HS-5 (cell line): ENCODE measurements at places on chromosomes 5 and 9.
A peak's percentile ranks its signal among the peaks of the same experiment; 100 is the strongest.

DNA sequence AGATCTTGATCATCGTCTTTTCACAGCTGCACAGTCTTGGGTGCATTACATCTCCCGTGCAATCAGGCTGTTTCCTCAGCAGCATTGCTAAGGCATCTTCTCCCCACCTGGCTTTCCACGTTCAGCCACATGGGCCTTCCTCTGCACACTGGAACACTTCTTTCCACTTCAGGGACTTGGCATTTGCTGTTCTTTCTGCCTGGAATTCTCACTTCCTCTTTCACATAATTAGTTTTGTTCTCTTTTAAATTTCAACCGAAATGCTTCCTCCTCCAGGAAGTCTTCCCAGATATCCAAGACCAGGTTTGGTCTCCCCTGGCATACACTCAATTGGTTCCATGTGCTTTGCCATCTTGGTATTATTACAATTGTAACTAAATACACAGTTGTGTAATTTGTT is 43.8 kb downstream of the WHRN start:
- no peak for DNase-seq

- no peak for DNase-seq
Measured at GRCh38 chr9:93206576-93207155, 22.7 kb downstream of the WNK2 start.

GRCh38 chr5:123752552-123753179 is 240.7 kb downstream of the CSNK1G3 start:
- peak; percentile 71 for DNase-seq

GRCh38 chr9:87324613-87325194 is 173.0 kb upstream of the DAPK1 start:
- DNase-seq: no peak

DNA sequence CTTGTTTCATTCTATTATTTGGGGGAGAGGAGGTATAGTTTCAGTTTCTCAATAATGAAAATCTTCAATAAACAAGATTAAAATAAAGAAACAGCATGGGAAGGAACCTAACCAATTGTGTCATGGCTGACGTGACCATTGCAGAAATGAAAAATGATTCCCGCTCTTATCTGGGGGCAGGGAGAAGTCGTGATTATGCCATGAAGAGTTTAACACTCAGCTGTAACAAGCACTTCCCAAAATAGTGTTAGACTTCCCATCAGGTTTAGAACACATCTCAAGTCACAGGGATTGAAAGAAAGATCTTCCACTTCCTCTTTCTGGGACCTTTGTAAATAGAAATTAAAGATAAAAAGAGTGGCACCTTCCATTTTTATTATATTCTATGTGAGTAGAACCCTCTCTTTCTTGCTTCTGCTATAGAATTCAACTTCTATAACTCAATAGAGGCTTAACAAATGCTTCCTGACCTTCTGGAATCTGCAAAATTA is 122.2 kb downstream of the TRPM6 start:
- no peak for DNase-seq

- DNase-seq: no peak
Measured at GRCh38 chr5:59790776-59791475, 102.6 kb downstream of the PDE4D start.

GRCh38 chr5:76154009-76154690 is 71.0 kb downstream of the SV2C start:
- no peak for DNase-seq
